ENCODE measurements at places on chromosomes 12 and 14. TPM values are rescaled to one million over a fixed set of nuclear protein-coding genes. Genes with fewer than 3 reads are reported as not detected.

DNA sequence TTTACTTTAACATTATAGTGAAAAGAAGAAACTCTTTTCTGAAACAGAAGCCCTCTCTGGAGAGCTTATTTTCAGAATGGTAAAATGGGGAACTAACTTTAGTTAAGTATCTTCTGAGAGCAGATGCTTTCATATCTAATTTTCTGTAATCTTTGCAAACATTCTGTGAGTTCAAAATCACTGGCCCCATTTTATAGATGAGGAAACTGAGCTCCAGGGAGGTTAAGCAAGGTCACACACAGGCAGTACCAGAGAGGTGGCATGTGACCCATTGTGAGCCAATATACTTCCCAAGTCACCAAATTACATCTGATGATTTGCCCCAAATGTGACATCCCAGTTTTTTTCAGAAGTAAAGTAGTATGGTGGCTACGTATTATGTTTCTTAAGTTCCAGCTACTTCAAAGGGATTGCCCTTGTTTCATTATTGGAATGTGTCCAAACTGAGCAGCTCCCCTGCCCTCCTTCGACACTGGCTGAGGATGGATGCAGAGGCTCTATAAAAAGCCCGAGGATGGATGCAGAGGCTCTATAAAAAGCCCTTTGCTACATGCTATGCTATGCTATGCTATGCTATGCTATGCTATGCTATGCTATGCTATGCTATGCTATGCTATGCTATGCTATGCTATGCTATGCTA, 36.2 kb upstream of the NUDT4 start:
- DNase-seq, result no peak

Gene TAS2R8
- total RNA-seq, result not detected

GRCh38 chr12:92224685-92225331, 79.2 kb upstream of the BTG1 start:
- no peak for DNase-seq

GRCh38 chr12:67957383-67957782, 31.9 kb upstream of the IFNG-AS1 start:
- no peak for DNase-seq

GRCh38 chr14:104317975-104318557, 179.7 kb downstream of the KIF26A start:
- peak; percentile 10 for DNase-seq

Gene GLI1
- total RNA-seq, result 1.4 TPM

DNA sequence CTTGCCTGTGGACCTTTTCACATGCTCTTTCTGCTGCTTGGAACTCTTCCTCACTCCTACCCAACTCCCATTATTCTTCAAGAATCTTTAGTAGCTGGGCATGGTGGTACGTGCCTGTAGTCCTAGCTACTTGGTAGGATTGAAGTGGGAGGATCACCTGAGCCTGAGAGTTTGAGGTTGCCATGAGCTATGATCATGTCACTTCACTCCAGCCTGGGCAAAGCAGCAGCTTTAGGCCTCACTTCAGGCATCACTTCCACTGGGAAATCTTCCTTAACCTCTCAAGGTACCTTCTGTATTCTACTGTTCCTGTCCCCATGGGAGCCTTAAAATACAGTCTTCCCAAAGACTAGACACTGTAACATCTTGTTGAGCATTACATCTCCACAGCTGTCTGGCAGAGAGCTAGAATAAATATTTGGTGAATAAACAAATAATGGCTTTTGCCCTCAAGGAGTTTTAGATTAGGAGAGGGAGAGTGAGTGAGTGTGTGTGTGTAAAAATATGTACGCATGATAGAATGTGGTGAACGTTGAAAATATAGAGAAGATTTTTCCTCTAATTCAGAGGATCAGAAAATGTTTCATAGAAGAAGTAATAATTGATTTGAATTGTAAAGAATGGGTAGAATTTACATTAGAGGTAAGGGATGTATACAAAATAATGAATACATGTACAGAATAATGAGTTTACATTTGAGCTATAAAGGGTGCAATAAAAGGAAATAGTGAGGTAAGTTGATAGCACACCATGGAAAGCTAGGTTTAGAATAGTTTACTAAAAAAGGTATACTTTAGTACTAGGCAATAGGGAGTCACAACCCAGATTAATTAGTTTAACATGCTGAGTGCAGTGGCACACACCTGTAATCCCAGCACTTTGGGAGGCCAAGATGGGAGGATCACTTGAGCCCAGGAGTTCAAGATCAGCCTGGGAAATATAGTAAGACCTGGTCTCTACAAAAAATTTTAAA, 29.2 kb upstream of the BMAL2 start:
- no peak for DNase-seq

Gene RHOJ
- 3.0 TPM for total RNA-seq

Gene RASAL1
- 10.2 TPM for total RNA-seq

DNA sequence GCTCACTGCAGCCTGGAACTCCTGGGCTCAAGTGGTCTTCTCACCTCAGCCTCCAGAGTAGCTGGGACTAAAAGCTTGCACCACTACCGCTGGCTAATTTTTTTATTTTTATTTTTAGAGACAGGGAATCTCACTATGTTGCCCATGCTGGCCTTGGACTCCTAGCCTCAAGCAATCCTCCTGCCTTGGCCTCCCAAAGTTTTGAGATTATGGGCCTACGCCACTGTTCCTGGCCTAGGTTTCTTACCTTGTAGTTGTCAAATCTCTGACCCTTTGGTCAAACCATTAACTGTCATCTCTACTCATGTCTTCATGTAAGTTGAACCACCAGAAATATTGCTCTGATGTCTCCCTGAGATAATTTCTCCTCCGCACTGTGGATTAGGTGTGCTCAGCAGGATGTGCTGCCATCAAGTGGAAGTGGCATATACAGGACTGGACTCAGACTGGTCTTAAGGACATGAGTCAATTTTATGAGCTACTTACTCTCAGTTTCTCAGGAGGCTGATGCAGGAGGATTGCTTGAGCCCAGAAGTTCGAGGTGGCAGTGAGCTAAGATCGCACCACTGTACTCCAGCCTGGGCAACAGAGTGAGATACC, 28.5 kb downstream of the ACTR6 start:
- DNase-seq, result no peak

DNA sequence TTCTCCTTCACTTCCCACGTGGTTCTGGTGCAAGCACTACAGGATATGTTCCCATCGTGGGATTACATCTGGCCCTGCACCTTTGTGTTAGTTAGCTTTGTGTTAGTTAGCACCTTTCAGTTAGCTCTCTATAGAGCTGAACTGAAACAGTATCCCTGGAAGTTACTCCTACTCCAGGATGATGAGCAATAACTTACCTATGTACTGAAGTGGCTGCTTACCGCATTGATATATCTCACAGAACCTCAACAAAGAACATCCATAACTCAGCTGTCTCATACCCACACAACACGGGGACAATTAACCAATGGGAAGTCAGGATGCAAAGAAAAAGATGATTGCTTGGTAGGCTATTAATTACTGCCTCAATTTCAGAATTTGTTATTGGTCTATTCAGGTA, 146.6 kb downstream of the ASCL4 start:
- DNase-seq, result no peak

Gene TMPRSS12
- total RNA-seq, result not detected

DNA sequence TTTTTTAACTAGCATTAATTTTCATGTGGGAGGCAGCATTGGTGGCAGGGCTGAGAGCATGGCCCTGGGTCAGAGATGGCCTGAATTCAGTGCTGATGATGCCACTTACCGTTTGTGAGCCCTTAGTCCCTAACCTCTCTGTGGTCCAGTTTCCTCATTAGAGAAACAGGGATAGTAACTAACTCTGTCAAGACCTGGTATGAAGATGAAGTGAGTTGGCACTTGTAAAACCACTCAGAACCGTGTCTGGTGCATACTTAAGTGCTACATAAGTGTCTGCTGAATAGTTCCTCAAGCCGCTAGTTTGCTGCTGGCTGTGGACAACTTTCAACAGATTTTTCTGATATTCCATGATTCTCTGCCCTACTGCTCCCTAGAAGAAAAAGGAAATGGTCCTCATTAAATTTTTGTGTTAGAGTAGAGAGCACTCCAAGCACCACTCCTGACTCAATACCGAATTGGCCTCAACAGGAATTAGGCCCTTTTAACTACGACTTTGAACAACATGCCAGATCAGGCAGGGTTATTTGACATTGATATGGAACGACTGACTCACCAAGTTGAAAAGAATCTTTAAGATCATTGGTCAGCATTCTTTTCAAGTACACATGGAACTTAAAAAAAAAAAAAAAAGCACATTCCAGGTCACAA, 250.2 kb downstream of the ANO2 start:
- DNase-seq, result no peak

DNA sequence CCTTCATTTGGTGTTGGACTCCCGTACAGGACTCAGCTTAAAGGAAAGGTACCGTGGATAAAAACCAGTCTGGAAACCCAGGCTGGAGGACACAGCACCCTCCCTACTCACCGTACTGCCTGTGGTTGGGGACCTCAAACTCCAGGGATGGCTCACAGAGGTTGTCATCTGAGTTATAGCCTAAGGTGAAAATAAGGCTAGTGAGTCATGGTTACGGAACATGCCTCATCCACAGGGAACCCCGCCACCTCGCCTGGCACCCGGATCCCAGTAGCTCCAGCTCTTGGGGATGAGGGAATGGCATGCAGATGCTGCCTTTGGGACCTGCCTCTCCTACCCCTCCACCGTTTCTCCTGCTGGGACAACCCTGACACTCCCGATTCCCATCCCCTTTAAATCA, 36.8 kb upstream of the GPR68 start:
- DNase-seq, result no peak

- no peak for DNase-seq
Observed at GRCh38 chr14:75497191-75497590, 25.1 kb upstream of the BATF start.

GRCh38 chr12:24544368-24544767, 404.5 kb downstream of the BCAT1 start:
- no peak for DNase-seq

- DNase-seq, result no peak
Observed at GRCh38 chr12:59629890-59630289, 34.1 kb downstream of the SLC16A7 start.

DNA sequence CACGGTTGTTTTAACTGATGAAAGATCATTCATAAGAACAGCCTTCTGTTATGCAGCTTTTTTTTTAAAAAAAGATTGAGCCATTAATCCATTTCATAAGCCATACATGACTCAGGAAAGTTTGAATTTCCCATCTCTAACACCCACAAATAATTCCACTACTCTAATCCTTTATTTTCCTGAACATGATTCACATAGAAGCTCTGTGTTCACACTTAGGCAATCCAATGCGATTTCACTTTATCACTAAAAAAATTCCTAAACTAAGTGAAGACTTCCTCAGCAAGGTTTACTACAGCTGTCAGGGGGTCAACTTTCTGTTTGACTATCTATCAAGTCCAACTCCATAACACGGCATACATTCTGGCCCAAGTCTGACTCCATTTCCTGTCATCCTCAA, 25.9 kb downstream of the PKP2 start:
- DNase-seq, result no peak

Gene HCAR2
- 0.12 TPM for total RNA-seq

Gene CHGA
- total RNA-seq, result 137 TPM

DNA sequence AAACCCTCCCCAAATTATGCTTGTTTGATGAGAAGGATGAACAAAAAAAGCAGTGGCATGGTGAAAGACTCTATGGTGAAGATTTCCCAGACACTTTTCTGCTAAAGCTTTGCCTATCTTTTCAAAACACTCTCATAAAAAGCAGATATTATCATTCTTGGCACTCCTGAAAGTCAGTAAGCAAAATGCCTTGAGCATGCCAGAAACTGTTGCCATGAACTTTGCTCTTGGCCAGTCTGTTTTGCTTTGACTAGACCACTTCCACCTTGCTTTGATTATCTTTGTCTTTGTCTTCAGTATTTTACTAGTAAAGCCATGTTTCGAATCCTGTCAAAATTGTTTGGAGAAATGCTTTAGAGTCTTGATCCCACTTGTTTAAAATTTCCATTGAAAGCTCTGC, 110.4 kb downstream of the CNTN1 start:
- DNase-seq, result no peak

DNA sequence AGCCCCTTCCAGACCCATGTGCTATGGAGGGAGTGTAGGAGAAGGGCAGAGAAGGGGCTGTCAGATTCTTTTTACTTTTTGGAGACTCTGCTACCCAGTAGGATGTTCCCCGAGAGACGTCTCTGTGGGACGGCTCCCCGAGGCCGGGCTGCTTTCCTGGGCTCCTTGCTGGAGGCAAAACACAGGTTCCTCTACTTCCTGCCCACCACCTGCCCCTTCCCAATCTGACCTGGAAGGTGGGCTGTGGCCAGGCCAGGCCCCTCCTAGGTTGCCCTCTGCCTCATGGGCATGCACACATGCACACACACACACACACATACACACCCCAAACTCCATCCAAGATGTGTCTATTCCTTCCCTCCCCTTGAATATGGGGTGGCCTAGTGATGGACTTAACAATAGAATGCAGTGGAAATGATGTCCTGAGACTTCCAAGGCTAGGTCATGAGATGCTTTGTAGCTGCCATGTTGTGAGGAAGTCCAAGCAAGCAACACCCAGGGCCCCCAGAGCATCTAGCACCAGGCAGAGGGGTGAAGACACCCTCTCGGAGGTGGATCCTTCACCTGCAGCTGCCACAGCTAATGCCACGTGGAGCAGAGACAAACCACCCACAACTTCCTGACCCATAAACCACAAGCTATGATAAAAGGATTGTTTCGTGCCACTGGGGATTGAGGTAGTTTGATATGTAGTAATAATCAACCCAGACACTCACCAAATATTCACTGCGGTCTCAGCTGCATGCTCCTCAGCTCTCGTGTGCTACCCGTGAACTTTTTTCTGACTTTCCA, 1.6 kb upstream of the ASB2 start:
- DNase-seq, result no peak

Gene SSTR1
- 8.8 TPM for total RNA-seq

Gene KRT7
- total RNA-seq, result 2.1 TPM

DNA sequence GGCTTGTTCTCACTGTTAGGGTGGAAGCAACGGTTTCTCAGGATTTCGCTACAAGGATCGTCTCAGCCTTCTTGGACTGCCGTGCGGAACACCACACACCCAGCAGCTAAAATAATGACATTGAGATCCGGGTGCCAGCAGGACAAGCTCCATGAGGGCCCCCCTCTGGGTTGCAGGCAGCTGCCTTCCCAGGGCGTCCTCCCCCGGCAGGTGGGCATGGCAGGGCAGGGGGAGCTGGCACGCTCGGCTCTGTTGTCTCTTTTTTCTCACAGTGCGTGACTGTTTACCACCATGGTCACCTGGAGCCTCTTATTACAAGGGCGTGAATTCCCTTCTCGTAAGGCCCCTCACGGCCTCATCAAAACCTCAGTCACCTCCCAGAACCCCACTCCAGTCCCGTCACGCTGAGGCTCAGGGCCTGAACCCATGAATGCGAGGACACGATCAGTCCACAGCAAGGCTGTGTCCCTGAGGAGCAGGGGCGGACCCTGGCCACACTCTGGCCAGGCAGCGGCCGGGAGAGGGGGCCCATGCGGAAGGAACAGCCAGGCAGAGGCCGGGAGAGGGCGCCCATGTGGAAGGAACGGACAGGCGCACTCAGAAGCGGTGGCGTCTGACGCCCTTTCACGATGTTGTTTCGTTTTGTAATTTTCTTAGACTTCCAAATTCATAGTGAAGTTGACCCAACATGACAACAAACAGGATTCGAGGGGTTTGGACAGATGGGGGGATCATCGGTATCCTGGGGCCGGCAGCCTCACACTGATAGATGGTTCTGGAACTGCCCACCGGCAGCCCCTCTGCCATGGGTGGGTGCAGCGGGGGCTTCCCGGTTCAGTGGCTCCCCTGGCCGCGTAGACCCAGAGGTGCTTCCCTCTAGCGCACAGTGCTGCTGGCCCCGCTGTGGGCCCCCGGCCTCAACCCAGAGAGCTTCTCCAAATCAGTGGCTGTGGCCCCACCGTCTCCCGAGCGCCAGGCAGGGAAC, 10.0 kb downstream of the LRCOL1 start:
- DNase-seq, result peak; percentile 61

Gene HOXC12
- total RNA-seq, result not detected

Gene LRRK2
- total RNA-seq, result 1.7 TPM

Gene GPRC5D
- 0.27 TPM for total RNA-seq

- DNase-seq, result no peak
Observed at GRCh38 chr12:19752712-19753111, 313.4 kb downstream of the AEBP2 start.

Measured in colonic mucosa (tissue), 4 donors.